ENCODE measurements at places on chromosomes 16 and 17.

DNA sequence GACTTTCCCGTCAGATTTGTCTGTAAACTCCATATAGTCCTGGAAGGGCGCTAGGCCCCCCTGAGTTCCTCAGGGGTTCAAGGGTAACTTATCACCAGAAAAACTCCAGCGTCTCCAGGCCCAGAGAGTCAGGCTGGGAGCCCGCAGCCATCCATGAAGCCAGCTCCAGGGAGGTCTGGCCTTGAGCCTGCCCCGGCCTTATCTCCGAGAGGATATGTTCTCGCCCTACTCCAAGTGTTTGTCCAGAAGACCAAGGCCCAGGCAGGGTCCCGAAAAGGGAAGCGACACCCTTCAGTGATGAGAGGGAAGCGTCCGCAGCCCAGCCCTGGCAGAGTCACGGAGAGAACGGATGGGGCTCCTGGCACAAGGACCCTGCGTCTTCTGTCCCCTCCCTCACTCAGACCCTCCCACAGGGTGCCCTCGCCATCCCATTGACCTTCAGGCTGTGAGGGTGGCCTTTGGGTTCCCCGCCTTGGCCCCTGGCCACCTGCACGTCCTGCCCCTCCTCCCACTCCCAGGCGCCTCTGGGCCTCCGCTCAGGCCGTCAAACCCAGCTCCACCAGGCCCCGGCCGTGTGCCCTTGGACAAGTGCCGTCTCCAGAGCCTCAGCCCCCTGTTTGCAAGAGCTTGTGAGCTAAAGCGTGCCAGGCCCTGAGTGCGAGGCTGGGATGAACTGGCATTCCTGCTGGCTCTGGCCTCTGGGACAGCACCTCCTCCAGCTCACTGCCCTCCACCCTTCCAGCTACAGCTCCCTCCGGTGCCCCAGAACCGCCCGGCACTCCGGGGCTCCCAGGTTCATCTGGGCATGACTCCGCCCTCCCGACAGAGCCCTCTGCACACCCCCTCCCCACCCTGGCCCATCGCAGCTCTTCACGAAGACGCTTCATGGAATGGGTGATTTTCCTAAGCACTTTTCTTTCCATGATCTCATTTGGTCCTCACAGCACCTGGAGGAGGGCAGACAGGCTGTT lies 83.4 kb downstream of the ZDHHC7 start:
- DNase-seq: no peak

GRCh38 chr17:70329721-70330120 lies 160.4 kb downstream of the KCNJ2 start:
- DNase-seq: no peak

DNA sequence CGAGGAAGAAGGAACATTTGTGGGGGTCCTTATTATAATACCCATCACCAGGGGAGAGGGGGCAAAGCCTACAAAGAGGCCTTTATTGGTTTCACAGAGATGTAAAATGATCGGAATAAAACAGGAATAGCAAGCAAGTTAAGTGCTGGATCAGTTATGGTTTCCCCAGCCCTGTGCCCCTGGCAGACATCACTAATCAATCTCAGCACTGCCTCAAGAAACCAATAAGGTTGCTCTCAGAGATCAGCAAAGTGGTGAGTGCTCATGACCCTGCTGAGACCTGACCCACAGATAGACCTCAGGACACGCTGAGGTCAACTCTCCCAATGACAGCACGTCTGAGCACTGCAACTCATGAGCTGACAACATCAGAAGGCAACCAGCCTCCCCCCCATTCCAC lies 66.3 kb downstream of the ZNF423 start:
- no peak for DNase-seq

DNA sequence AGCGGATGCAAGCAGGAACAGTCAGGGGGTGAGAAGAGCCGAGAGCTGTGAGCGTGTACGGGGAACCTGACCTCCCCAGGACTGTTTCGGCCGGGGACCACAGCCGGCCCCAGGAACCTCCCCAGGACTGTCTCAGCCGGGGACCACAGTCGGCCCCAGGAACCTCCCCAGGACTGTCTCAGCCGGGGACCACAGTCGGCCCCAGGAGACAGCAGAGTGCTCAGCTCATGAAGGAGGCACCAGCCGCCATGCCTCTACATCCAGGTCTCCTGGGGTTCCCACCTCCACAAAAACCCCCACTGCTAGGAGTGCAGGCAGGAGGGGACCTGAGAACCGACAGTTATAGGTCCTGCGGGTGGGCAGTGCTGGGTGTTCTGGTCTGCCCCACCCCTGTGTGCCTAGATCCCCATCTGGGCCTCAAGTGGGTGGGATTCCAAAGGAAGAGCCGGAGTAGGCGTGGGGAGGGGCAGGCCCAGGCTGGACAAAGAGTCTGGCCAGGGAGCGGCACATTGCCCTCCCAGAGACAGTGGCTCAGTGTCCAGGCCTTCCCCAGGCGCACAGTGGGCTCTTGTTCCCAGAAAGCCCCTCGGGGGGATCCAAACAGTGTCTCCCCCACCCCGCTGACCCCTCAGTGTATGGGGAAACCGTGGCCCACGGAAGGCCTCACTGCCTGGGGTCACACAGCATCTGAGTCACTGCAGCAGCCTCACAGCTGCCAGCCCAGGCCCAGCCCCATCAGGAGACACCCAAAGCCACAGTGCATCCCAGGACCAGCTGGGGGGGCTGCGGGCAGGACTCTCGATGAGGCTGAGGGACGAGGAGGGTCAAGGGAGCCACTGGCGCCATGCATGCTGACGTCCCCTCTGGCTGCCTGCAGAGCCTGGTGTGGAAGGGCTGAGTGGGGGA lies 4.3 kb downstream of the RHBDF1 start:
- no peak for DNase-seq

DNA sequence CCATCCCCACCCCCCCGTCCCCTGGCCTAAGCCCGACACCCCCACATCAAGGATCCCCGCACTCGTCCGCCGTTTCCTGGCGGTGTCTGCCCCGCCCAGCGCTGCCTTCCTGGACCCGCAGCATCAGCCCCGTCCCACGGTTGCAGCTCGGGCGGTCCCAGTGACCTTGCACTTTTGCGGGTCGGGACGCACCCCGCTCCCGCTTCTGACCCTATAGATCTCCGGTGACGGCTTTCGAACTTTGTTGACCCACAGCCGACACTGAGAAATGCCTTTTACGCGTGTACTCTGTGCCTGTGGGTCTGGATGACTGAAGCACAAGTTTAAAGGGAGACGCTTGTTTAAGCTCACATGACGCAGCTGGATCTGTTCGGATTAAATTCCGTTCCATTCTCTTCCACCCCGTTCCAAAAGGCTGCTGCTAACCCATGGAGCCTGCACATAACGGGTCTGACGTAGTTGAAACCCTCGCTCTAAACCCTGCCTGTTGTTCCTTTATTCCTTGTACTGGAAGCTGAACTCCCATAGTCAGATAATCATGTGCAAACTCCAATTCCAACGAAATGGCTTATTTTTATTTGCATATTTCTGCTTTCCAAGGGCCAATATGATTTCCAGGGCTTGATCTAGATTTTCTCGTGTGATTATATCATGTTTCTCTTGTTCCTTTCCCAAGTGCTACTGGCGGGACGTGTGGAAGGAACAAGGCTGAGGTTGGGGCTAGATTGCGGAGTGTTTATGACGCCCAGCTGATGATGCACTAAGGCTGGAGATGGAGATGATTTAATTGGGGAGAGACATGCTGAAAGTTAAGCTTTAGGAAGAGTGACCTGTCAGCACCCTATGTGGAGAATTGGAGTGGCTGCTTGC lies 834 bp downstream of the FLYWCH1 start:
- DNase-seq: no peak

- DNase-seq: no peak
Measured at GRCh38 chr16:84885342-84885910, 65.6 kb downstream of the CRISPLD2 start.

DNA sequence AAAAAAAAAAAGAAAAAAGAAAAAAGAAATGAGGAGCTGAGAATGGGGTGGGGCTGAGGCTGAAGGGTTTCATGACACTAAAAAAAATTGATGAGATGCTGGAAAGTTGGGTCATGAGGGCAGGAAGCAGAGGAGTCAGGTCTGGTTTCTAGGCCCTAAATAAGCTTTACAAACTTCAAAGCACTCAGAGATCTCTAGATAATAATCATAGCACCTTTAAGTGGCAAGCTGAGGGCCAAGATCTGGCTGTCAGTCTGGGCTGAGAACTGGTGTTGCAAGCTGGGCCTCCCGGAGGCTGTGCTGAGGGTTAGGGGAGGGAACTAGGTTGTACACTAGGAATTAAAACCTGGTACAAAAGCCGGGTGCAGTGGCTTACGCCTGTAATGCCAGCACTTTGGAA lies 6.4 kb downstream of the ZNF764 start:
- no peak for DNase-seq

GRCh38 chr16:66720766-66721165 lies 24.2 kb upstream of the CMTM4 start:
- DNase-seq: no peak

- no peak for DNase-seq
Measured at GRCh38 chr16:23508589-23509440, 1.5 kb downstream of the GGA2 start.

GRCh38 chr16:15854906-15855703 lies 1.7 kb downstream of the MYH11 start:
- DNase-seq: no peak

- no peak for DNase-seq
Measured at GRCh38 chr17:66248285-66248684, 19.1 kb upstream of the APOH start.

DNA sequence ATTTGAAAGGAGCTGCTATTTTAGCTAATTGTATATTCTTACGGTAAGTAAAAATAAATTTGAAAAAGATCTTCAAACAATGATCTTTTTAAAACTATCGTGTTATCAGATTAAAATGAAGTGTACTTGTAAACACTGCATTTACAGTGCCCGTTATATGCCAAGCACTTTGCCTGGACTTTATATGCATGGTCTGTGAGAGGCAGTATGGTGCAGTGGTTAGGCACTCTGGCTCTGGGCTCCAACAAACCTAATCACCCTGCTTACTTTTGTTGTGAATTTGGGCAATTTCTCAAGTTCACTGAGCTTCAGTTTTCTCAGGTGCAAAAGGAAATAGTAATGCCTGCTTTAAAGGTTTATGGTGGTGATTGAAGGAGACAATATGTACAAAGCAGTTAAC lies 1.4 kb downstream of the PMP22 start:
- DNase-seq: no peak

GRCh38 chr16:20952139-20952920 lies 51.8 kb downstream of the LYRM1 start:
- no peak for DNase-seq

- DNase-seq: no peak
Measured at GRCh38 chr16:75262800-75263127, 11.3 kb upstream of the BCAR1 start.

DNA sequence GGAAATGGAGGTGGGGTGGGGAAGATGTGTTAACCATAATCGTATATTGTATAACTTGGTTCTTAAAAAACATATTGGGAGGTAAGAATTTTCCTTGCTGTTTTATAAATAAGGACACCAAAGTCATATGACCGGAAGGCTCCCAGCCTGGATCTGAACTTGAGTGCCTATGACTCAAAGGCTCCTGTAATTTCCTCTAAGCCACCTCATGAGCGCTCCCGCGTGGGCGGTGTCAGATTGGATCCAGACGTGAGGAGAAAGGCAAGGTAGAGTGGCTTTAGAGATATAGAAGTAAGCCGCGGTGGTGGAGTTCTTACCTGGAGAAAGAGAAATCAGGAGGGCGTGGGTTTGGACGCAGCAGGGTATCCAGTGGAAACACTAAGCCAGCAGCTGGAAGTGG lies 196.2 kb upstream of the NLRP1 start:
- DNase-seq: no peak

- peak; percentile 85 for DNase-seq
Measured at GRCh38 chr17:39199820-39200069, 338 bp upstream of the RPL19 start.

- DNase-seq: no peak
Measured at GRCh38 chr17:44780845-44781480, 22.2 kb downstream of the ADAM11 start.

- DNase-seq: no peak
Measured at GRCh38 chr17:82568997-82569393, 49.5 kb downstream of the FOXK2 start.

- DNase-seq: no peak
Measured at GRCh38 chr16:15415511-15415985, 18.8 kb upstream of the BMERB1 start.

DNA sequence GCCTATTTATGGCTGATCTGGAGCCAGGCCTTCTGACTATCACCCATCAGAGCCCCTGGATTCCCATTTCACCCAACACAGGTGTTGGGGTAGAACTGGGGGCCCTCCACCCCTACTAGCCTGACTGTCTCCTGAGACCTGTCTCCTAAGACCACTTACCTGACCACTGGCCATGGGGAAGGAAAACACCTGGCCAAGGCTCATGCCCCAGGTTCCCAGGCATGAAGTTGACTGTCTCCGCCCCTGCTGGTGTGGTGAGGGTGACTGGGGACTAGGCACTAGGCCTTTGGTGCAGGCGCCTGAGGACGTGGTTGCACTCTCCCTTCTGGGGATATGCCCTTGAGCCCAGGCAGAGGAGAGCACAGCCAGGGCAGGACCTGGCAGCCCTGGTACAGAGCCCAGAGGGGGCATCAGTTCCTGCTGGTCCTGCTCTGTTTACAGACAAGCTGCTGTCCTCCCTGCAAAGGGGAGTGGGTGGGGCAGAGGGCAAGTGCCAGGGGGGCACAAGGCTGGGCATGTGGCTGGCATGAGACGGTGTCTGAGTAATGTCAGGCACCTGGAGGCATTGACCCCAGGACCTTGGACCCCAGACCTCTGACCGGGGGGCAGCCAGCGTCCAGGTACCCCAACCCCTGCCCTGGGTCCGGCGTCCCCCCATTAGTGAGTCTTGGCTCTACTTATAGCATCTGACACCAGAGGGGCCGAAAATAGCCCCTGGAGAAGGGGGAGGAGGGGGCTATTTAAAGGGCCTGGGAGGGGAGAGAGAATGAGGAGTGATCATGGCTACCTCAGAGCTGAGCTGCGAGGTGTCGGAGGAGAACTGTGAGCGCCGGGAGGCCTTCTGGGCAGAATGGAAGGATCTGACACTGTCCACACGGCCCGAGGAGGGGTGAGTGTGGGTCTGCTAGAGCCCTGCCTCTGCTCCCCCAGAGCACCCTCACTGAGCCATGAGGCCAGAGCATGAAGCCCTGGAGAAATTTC lies at the start of gene TCAP:
TSS of gene TCAP (plus strand) at position 769 of the 981 bp plus-strand sequence. CDS start at position 780, 11 bp downstream.
- no peak for DNase-seq

GRCh38 chr16:57483725-57484514 lies 2.4 kb downstream of the DOK4 start:
- no peak for DNase-seq

DNA sequence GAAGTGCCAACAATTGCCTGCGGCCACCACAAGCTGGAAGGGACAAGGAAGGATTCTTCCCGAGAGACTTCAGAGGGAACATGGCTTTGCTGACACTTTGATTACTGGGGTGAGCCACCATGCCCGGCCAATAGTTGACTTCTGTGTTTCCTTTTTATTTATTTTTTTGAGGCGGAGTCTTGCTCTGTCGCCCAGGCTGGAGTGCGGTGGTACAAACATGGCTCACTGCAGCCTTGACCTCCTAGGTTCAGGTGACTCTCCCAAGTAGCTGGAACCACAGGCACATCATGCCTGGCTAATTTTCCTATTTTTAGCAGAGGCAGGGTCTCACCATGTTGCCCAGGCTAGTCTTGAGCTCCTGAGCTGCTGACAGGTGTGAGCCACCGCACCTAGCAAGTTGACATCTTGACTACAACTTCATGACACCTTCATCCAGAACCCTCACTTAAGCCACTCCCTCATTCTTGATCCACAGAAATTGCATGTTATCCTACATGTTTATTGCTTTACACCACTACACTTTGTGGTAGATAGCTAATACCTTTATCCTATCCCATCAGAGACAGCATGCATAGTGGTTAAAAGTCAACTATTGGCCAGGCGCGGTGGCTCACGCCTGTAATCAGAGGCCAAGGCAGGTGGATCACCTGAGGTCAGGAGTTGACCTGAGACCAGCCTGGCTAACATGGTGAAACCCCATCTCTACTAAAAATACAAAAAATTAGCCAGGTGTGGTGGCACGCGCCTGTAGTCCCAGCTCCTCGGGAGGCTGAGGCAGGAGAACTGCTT lies 16.1 kb upstream of the GPRC5C start:
- no peak for DNase-seq

Measured in hippocampal formation (tissue), 2 donors.